AG09309 (cell line): ENCODE measurements at places on chromosomes 3 and 15.

DNA sequence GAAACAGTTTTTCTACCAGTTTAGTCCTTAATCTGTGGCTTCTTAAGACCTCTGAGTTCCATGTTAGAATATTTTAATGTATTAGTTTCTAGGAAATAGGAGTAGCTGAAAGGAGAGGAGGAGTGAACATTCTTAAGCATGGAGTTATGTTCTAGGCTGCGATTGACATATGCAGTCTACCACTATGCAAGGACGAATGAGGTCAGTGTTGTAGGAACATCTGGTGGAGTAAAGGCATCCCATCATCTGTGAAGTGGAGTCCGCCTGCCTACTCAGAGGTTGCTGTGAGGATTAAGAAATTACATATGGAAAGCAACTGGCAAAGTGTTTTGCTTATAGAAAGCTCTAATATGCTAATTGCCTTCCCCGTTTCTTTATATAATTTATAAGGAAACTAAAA, 45.1 kb downstream of the SNAPC5 start:
- no peak for DNase-seq

- DNase-seq, result no peak
These were observed 228.5 kb downstream of the ZBBX start for GRCh38 chr3:167151636-167152035.

GRCh38 chr3:155869691-155870090, 759 bp upstream of the GMPS start:
- no peak for DNase-seq

DNA sequence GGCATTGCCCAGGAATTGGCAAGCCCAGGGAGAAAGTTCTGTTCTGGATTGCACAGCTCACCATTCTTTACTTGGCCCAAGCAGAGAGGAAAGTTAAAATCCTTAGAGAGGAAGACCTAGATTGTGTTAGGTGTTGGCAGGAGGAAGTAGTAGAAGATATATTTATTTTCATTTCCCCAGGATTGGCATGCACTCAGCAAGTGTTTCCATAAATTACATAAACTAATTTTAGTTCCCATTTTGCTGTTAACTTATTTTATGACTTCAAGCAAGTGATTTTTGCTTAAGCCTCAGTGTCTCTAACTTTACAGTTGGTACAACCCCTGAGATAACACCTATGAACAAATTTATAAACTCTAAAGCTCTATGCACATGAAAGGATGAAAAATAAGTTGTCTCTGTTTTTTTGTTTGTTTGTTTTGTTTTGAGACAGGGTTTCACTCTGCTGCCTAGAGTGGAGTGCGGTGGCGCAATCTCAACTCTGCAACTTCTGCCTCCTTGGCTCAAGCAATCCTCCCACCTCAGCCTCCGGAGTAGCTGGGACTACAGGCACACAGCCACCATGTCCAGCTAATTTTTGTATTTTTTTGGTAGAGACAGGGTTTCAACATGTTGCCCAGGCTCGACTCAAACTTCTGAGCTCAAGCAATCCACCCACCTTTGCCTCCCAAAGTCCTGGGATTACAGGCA, 31.2 kb upstream of the TOP2B start:
- DNase-seq, result no peak

GRCh38 chr3:16311960-16312451, 47.0 kb downstream of the OXNAD1 start:
- DNase-seq, result no peak

DNA sequence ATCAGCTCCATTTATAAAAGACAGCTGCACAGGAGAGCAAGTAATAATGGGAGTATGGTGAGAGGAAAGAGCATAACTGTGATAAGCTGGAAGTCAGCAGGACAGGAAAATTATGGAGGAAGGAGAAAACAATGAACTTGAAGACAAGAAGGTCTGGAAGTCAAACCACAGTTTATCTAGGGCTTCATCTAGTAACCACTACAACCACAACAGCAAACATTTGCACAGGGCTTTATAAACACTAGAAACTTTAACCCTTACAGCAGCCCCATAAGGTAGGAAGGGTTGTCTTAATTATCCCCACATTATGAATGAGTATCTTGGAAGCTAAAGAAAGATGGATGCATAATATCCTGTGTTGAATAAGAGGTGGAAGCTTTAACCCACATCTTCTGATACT, 820.8 kb downstream of the IGSF11 start:
- DNase-seq, result no peak

DNA sequence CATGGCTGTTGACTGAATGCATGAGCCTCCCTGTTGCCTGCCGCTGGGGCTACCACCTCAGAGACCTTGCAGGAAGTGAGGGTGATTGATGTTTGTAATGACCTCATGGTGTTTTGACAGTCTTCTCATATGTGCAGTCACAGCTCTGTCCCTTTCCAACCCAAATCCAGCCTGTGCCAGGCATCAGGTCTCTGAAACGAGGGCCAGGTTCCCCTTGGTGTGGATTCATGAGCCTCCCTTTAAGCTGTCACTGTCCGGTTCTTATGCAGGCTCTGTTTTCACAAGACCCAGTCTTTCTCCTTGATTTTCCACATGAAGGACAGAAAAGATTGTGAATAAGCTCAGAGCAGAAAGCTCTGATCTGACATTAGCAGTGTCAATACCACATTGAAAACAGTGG, 43.1 kb downstream of the CEMIP start:
- DNase-seq, result no peak

DNA sequence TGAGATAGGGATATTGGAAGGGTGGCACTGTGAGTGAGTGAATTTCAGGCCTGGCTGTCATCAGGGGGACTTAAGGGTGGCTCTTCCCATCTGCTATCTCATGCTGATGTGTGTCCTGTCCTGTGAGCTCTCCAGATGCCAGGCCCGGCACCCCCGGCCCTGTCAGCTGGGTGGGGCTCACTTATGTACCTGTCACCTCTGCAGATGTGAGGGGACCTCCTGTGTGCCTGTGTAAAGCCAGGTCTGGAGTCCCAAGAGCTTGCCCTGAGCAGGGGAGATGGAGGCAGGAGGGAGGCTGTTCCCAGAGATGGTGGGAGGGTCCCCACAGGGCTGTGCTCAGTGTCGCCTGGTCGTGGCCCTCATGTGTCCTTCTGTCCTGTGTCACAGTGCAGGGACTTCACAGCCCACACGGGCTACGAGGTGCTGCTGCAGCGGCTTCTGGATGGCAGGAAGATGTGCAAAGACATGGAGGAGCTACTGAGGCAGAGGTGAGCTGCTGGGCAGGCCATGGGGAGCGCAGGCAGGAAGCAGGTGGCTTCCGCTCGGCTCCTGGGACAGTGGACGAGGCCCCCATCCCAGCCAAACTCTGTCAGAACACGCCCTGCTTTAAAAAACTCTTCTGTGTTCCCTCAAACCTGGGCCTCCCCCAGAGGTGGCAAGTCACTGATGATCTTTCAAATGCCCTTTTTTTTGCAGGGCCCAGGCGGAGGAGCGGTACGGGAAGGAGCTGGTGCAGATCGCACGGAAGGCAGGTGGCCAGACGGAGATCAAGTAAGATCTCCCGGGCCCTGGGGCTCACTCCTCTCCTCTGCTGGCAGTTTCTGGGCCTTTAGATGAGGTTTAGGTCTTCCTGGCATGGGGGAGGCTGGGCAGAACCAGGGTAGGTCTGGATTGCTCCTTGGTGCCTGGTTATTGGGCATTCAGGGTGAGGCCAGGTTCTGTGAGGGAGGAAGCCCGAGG, 23.1 kb downstream of the PSTPIP1 start:
- no peak for DNase-seq

GRCh38 chr3:195154793-195155535, 116.0 kb downstream of the XXYLT1 start:
- peak; percentile 85 for DNase-seq

- no peak for DNase-seq
These were observed 448 bp downstream of the PLXNB1 start for GRCh38 chr3:48429317-48429959.

DNA sequence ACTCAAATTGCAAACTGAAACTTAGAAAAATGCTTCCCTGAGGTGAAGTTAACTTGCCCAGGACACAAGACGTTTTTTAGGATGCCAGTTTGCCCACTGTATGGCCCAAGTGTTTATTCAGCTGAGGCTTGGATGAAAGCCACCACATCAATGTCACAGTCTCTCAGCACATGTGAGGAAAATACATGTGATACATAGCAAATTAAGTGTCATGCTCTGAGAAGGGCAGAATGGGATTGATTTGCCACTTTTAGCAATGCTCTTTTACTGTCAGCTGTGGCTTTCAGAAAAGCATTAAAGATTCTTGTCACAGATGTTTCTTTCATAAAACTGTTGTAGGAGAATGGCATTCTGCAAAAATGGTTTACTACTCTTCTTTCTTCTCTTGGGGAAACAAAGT, 165.5 kb downstream of the ZIC1 start:
- no peak for DNase-seq

DNA sequence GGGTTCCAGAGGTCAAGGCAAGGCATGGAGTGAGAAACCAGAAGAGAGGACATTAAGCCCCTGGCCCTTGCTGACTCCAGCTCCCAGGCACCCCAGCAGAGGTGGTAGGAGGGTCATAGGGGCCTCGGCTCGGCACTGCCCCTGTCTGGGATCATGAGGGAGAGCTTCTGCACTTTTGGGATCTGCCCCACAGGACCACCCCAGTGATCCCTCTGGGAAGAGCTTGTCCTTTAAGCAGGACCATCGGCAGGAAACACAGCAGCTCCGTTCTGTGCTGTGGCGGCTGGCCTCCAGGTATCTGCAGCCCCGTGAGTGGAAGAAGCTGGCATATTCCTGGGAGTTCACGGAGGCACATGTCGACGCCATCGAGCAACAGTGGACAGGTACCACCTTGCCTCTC, 35.5 kb downstream of the ANKDD1A start:
- no peak for DNase-seq

DNA sequence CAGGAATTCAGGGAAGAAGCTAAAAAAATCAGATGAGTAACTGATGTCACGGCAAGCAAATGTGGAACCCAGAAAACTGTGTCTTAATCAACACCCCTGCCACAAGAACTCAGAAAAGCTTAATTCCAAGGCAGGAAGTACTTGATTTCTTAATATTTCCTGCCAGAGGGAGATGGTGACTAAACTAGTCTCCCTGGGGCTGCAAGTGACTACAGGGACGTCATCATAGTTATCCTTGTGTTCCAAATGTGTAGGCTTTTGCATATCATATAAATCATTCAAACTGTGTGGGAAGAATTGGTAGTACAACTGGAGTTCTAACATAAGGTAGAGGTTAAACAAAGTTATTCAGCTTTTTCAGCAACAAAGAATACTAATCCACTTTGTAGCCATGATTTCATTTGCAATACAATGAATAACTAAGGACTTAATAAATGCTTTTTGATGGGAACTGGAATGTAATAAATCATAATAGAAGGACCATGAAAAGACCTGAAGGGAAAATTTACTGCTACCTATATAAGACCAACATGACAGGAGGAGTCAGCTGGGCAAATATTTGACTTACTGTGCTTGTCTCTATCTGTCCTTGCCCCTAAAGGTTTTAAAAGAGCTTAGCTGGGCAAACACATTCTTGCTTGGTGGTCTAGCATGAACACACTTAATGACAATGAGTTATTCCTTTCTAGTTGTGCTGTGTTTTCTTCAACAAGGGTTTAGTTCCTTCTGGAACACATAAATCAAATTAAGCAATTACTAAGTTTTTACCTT, 76.0 kb upstream of the NECTIN3 start:
- peak; percentile 41 for DNase-seq

DNA sequence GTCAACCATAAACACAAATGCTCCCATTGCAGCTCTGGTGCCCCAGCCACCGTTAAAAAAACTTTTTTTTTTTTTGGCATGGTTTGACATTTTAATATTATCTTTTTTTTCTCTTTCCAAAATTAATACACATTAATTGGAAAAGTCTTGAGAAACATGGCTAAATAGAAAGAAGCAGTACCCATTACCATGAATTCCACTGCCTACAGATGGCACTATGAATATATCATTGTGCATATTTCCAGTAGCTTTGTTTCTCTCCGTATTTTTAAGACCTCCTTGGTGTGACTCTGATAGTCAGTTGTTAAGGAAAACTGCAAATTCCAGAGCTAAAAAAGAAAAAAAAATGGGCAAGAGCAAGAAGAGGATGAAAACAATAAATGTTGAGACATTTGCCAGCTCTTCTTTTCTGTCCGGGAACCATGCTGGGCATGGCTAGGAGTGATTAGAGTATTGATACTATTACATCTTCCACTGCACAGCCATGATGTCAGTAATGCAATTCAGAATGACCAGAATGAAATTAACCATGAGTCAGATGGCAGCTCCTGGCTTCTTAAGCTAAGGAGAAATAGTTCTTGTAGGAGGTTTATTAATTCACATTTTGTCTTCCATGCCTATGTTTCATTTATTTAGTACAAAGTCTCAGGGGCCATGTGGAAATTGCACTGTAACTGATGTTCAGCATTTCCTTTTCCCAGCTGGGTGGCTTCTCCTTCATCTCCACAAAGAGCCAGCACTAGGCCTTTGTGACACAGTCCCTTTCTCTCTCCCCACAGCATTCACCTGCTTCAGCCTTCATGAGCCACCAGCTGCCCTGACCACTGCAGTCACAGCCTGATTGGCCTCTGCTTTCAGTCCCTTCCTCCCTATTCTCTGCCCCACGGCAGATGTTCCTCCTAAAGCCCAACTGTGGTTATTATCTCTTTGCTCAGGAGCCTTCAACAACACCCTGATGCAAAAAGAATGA, 31.8 kb downstream of the SLC7A14 start:
- DNase-seq, result no peak

GRCh38 chr3:195156286-195156890, 114.6 kb downstream of the XXYLT1 start:
- no peak for DNase-seq

- no peak for DNase-seq
These were observed 88.9 kb downstream of the MBNL1 start for GRCh38 chr3:152357587-152357986.

DNA sequence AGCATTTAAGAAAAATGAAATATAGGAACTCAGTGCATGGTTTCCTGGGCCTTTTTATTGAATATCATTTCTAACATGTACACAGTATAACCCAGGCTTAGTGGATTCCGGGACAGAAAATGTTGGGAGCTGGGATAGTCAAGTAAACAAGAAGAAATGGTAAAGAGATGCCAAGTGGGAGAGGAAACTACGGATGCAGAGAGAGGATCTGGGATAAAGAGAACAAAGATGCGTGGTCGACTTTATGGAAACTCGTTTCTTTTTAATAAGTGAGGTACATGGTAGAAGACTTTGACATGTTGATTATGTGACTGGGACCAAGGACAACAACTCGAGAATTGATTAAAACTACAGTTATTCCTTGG, 1.2 kb upstream of the GPR176 start:
- no peak for DNase-seq

DNA sequence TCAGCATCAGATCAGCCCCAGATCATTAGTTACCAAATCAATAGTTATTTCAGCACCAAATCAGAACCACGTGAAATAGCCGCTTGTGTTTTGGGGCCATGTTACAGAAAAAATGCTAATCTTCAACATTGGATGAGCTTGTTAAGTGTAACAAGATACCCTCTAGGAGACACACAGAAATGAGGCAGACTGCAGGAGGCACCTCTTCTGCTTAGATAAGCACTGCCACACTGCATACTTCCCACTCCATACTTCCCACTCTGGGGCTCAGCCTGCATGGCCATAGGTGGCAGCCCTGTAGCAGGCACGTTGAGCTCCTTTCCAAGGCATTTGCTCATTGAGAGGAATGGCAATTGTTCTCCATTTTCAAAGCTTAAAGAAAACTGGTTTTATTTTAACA, 73.3 kb downstream of the CHCHD6 start:
- no peak for DNase-seq

GRCh38 chr15:79016527-79017170, 71.8 kb upstream of the CTSH start:
- no peak for DNase-seq
